PC-3 (cell line): ENCODE measurements at places on chromosomes 7 and 10. TPM values are rescaled to one million over a fixed set of nuclear protein-coding genes. Genes with fewer than 3 reads are reported as not detected.

Gene FAM237B
- total RNA-seq: not detected in 2 replicates

Gene GFRA1
- total RNA-seq: not detected in 2 replicates

Gene BMPR1A
- total RNA-seq: 10.5 and 14.5 TPM in 2 replicates

Gene RNF32
- 1.7 and 2.2 TPM in 2 replicates for total RNA-seq

Gene NKX1-2
- total RNA-seq: 0.36 and 0.86 TPM in 2 replicates

Gene TFPI2
- 53.1 and 62.6 TPM in 2 replicates for total RNA-seq

Gene POLR1F
- 19.8 and 22.3 TPM in 2 replicates for total RNA-seq

Gene CLDN4
- total RNA-seq: 656 and 724 TPM in 2 replicates

Gene SMKR1
- 7.4 and 13.1 TPM in 2 replicates for total RNA-seq

Gene CLCN1
- total RNA-seq: 0.55 and 0.69 TPM in 2 replicates

Gene PKD2L1
- not detected in 2 replicates for total RNA-seq

Gene CD36
- not detected in 2 replicates for total RNA-seq

Gene GRM3
- not detected in 2 replicates for total RNA-seq
